ENCODE measurements at places on chromosomes 13 and 19. TPM values are rescaled to one million over a fixed set of nuclear protein-coding genes. Genes with fewer than 3 reads are reported as not detected.

GRCh38 chr13:43355774-43356173 lies 332.4 kb downstream of the DNAJC15 start:
- DNase-seq: no peak

DNA sequence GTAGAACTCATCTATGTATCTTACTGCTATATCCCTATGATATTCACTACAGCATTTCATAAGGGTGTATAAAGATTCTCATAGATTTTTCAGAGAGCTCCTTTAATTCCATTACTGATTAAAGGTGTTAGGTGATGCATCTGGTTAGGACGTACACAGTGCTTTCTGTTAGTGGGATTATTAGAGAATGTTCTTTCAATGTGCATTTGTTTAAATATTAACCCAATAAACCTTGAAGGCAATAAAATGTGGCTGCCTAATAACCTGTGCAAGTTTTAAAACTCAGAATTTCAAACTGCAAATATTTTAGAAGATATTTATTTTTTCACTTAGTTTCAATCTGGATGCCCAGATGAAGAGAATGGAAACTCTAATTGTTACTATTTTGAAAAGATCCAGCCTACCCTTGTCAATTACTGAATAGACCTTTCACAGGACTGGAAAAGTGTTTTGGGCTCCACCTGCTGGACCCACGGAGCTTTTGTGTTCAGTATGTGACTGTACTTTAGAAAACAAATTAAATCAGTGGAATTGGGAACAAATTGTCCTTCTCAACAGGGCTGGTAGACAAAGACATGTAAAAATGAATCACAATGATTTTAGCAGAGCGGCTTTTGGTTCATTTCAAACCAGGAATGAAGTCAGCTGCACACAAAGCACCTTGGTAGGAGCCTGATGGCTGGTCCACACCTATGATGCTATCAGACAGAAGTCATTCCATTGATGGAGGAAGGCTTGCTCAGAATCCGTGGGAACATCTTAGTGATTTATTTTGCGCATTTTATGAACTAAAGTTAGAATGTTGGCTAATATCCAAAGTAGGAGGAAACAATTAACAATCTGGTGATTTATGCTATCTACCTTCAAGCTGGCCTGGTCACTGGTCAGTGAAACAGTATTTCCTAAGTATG lies 89.4 kb upstream of the RAP2A start:
- no peak for DNase-seq

DNA sequence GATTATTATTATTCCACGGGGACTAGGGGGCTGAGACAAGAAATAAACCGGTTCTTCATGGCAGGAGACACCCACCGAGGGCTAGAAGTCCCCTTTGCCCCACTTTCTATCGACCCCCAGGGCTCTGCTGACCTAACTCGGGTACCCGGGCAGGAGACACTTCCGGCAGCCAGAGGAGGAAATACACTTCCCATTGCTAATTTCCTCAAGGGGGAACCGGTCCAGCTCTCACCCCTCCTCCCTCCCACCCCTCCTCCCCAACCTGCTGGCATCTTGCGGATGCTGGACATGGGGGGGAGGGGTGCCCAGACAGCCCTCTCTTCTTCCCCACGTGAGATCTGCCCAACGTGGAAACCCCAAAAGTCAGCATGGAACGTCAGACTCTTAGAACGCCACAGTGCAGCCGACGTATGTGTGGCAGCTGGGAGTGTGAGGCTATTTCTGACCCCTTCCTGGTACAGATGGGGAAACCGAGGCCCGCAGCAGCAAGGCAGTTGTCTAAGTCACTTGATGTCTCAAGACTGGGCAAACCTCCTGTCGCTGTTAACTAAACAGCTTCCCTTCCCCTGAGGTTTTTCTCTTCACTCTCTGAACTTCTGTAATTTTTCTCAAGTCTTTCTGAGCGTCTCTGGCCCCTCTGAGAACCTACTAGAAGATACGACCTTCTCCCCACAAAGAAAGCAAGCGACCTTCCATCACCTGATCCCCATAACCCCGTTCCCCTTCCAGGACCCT lies 3.6 kb downstream of the GPR4 start:
- no peak for DNase-seq

DNA sequence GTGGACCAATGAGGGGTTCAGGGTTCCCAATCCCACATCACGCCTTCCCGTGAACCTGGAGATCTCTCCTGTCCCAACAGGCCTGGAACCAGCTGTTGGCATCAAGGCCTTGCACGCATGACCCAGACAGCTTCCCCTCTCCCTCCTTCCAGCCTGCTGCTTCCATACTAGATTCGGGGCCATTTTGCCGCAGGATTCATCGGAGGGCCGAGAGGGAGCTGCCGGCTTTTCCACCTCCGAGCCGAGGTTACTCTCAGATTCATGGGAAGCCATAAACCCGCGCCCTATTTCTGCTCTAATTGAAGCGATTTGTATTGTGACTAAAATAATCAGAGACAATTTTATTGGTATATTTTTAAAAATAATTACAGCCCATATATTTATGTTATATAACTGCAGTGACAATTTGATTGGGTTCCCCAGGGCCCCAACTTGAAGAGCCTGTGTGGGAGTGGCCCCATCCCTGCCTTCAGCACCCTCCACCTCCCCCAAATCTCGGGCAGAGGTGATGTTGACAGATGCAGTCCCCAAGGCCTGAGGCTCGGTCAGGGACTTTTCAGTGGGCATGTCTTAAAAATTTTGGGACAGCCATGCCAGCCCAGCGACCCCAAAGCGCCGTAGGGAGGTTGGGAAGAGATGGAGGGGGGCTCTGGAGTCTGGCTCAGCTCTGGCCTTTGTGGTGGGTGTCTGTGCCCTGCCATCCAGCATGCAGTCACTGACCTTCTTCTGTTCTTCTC lies 30.8 kb upstream of the PEPD start:
- DNase-seq: no peak

GRCh38 chr13:29472332-29472961 lies 123.0 kb downstream of the SLC7A1 start:
- no peak for DNase-seq

DNA sequence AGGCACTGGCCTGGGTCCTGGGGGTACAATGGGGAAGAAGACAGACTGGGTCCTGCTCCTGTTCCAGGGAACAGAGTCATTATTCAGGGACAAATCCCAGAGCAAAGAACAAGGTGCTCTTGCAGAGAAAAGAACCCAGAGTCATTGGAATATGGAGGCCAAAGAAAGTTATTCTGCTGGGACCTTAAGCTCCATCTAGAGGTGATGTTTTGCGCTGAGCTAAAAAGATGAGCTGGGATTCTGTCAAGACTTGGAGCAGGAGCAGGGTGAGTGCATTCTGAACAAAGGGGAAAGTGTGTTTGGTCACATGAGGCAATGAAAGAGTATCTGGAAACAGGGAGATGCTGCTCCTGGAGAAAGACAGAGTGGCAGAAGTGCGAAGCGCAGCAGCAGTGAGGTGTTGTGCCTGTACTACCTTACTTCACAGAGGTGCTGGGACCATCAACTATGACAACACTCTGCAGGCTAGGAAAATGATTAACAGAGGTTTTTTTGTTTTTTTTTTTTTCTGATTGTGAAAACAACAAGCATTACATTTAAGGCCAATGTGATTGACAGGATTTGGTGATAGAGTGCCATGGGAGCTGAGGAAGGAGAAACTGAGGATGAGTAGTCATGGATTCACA lies 95.3 kb upstream of the TNFSF11 start:
- DNase-seq: no peak

GRCh38 chr19:15737722-15738121 lies at the start of gene OR10H3:
Gene OR10H3, plus strand, starts transcription at chr19:15737985. Its CDS starts 3,408 bp downstream, at chr19:15741393.
- DNase-seq: no peak

DNA sequence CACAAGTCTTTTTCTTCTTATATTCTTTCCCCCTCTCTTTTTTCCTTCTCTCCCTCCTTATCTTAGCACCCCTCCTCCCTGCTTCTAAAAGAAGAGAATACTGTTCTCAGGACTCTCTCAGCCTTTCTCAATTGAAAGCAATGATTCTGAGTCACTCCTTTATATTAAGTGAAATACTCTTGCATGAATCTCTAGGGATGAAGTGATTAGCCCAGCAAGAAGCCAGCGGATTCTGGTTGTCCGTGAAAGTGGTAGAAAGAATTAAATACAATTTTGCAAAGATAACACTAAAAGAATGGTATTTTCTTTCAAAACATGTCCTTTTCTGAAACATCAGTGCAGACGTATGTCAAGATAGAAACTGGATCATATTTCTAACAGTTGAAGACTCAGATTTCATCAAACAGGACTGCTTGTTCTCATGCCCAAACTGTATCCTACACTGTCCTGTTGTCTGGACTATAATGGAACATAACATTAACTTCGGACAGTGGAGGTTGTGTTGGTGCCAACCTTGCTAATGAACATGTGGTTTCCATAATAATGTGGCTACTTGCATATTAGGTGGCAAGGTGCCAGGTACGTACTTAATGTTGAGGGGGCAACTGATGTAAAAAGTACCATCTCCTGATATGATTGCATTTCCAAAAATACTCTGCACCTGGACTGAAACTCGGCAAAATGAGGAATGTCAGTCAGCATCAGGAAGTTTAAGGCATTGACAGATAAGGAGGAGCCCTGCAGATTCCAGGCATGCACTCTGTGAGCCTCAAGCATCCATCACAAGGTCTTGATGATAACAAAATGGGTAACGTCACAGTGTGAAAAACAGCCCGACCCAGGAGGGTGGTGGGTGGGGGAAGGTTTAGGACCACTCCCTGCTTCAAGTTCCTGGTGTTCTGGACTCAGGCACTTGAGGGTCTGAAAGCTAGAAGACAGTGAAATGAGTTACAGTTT lies 357.2 kb downstream of the DLEU7 start:
- DNase-seq: no peak

DNA sequence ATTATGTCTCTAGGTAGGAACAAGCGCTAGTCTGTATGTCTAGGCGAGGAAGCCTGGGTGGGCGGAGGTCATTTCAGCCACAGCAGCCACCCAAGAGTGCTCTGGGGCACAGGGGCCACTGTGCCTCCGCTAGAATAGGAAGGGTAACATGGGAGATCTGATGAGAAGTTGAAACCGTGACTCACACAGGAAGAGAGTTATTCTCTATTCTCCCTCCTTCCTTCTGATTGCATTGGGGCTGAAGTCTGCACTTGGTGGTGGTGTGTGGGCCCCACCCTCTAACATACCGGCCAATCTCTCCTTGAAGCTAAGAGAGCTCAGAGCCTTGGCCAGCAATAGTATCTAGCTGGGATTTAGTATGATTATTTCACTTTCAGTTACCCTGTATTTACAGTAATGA lies 20.3 kb upstream of the GGACT start:
- DNase-seq: no peak

DNA sequence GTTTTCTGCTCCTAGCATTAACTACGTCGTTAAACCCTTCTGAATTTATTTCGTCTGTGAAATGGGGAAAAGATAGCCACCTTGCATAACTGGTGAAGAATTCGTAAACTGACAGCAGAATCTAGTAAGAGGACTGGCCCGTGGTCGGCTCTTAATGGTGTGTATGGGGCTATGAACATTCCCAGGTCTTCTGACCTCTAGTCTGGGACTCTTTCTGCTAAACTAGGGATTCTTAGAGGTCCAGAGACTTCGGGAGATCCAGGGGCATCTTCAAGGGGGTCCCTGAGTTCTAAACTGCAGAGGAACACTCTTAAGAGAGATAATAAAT lies 231.1 kb upstream of the SERP2 start:
- no peak for DNase-seq

- DNase-seq: no peak
Measured at GRCh38 chr13:77430377-77430951, 103.6 kb upstream of the MYCBP2 start.

DNA sequence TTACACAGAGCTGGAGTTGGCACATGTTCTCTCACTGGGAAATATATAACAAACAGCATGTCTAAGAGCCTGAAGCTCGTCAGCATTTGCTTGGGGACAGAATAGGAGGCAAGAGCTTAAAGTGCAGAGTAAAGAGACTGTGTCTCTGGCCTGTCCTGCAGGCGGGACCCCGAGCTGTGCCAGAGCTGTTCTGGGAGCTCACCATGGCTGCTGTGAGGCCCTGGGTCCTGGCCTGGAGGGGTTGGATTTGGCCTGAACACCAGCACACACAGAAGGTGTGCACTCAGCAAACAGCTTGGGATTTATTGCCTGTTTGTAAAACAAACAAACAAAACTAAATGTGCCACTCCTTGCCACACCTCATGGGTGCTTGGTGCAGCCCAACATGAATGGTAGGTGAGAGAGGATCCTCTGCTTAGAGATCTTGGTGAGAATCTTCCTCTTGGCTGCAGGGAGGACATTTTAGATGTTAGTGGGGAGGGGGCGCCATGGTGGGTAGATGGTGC lies 60.9 kb downstream of the ERICH6B start:
- DNase-seq: no peak

DNA sequence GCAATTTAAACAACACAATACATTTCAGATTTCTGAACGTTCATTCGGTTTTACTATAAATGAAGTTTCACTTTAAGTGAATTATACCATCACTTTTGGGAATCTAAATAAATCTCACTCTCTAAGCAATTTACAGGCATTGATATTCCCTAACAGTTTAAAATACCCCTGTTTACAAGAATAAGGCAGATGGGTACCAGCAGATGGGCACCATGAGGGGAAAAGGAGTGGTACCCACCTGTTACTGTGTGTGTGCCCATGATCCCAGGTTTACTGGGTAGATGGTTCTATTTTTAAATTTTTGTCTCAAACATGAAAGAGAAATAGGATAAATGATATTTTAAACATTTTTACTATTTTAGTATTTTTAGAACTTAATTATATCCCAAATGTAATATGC lies 212.9 kb downstream of the PCDH9 start:
- DNase-seq: no peak

DNA sequence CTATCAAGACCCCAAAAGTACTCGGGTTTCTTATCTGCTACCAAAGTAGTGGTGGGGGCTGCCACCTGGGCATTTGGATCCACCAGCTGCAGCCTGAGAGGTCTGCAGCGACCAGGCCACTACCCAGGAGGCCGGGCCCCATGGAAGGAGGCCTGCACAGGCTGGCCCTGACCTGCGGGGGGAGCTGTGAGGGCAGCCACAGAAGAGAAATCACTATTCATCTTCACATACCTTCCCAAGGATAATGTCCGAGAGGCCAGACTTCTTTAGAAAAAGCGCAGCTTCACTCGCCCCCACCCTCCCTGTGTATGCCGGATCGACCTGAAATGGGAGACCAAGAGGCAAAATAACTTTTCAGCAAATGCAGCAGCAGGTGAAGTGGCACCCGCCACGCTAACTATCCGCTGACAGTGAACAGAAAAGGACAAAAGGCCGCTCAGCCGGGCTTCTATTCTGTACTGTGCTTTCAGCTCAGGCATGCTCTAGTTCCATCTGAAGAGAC lies 30.1 kb downstream of the EPS15L1 start:
- no peak for DNase-seq

The POLRMT gene
- 17.3 TPM for total RNA-seq

The KCNK6 gene
- total RNA-seq: 9.7 TPM

The RFX1 gene
- total RNA-seq: 7.6 TPM

The ZFP36 gene
- 575 TPM for total RNA-seq

The SLC25A42 gene
- total RNA-seq: 4.7 TPM

The ARHGAP35 gene
- total RNA-seq: 43.6 TPM

The GIPC3 gene
- 0.56 TPM for total RNA-seq

The ADGRE2 gene
- total RNA-seq: 1.9 TPM

The ELSPBP1 gene
- total RNA-seq: not detected

The DLL3 gene
- total RNA-seq: not detected

The OR7D2 gene
- total RNA-seq: not detected
